Esophagus squamous epithelium (tissue), 5 donors: ENCODE measurements at places on chromosomes 11 and 22. TPM values are rescaled to one million over a fixed set of nuclear protein-coding genes. Genes with fewer than 3 reads are reported as not detected.
A peak's percentile ranks its signal among the peaks of the same experiment; 100 is the strongest.

DNA sequence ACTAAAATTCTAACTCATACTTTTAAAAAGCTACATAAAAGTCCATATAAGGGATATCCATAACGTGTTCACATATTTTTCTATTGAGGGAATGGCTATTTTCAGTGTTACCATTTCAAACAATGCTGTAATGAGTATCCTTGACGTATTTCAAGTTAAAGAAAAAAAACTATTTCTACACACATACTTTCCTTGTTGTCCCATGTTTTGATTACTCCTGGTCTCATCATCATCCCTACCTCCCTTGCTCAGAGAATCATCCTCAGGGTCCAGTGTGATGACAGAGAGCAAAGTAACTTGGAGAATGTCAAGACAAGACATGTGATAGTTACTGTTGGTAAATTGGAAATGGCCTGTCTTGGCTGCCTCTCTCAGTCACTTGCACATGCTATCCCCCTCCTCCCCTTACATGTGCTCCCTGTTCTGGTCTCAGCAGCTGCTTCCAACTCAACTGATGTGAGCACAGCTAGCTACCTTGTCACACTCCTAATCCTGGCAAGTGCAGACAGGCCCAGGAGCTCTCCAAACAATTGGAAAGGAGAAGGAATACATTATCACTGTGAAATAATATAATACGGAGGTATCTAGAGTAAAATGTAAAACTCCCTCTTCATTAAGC, 21.8 kb downstream of the NUMA1 start:
- peaks cover 28% of the 10 kb centered on the region for H3K4me1 ChIP-seq
- H3K27me3 ChIP-seq = no peaks in the 10 kb centered on the region
- no peak overlapping the region for H3K4me3 ChIP-seq
- H3K36me3 ChIP-seq = no peaks in the 10 kb centered on the region
- H3K27ac ChIP-seq = peak overlapping the region; percentile 46

Gene TMEM179B
- 42.5 TPM for total RNA-seq

DNA sequence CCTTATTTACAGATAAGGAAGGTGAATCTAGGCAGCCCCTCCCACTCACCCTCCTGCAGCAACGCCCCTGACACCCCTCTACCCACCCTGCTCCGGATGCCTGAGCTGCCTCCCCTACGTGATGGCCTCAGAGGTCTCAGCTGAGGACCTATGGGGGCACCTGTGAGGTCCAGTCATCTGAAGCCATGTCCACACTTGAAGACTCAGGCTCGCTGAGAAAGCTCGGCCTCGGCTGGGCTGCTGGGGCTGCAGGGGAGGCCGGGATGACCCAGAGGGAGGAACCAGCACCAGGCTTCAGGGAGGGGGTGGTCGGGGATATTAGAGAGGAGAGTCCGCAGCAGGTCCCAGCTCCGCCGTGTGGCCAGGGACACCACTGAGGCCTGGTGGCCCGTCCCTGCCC, 92.8 kb downstream of the BRD1 start:
- no peaks in the 10 kb centered on the region for H3K4me1 ChIP-seq
- H3K27me3 ChIP-seq = no peaks in the 10 kb centered on the region
- no peak overlapping the region for H3K4me3 ChIP-seq
- no peak for DNase-seq

DNA sequence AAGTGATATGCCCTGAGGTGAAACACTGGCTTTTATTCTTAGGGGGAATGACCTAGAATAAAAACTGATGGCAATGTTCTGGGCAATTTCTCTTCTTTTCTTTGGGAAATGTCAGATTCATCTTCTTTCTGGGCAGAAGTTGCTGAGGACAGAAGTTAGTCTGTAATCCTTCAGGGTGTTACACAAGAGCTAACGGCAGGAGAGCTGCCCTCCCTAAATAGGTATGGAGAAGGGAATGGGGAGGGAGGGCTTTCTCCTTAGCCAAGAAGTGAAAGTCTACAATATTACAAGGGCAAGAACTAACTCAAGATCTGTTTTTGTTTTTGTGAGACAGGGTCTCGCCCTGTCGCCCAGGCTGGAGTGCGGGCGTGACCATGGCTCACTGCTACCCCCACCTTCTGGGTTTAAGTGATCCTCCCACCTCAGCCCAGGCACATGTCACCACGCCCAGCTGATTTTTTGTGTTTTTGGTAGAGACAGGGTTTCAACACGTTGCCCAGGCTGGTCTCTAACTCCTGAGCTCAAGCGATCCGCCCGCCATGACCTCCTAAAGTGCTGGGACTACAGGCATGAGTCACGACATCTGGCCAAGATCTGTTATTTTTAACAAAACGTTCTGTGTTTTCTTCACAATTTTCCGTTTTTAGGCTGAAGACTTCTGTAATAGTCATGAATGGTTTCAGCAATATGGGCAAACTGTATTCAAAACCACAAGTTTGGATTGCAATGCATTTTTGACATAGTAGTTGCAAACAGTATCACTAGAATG, 7.2 kb downstream of the PIWIL4 start:
- no peak overlapping the region for H3K4me3 ChIP-seq
- no peak for DNase-seq
- H3K27me3 ChIP-seq = no peaks in the 10 kb centered on the region
- no peak overlapping the region for H3K27ac ChIP-seq

- DNase-seq = no peak
- H3K27ac ChIP-seq = peak overlapping the region; percentile 0
- H3K36me3 ChIP-seq = peaks cover 4% of the 10 kb centered on the region
- no peaks in the 10 kb centered on the region for H3K4me1 ChIP-seq
- no peak overlapping the region for H3K4me3 ChIP-seq
- H3K27me3 ChIP-seq = no peaks in the 10 kb centered on the region
Observed at GRCh38 chr11:9740202-9740883, 76.5 kb downstream of the SWAP70 start.

Gene DDTL
- 1.9 TPM for total RNA-seq

Gene RIC3
- total RNA-seq = 6.2 TPM

- H3K27me3 ChIP-seq = no peaks in the 10 kb centered on the region
- no peaks in the 10 kb centered on the region for H3K36me3 ChIP-seq
- H3K4me1 ChIP-seq = no peaks in the 10 kb centered on the region
- no peak overlapping the region for H3K4me3 ChIP-seq
Observed at GRCh38 chr22:26555478-26555877, 34.5 kb downstream of the TPST2 start.

DNA sequence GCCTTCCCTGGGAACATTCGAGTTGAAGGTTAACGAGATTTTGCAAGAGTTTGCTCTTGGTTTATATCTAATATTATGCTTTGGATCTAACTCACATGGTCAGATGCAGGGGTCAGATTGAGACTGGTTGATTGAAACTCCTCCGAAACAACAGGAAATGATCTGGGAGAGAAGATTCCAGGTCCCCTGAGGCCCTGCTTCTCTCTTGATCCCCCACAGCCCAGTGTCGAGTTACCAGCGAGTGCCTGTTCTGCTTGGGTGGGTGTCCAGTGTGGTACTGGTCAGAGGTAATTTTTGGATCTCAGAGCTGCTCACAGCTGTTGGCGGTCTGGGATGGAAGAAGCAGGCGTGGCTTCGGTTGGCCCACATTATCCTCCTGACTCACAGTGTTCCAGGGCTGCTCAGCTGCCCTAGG, 9.2 kb downstream of the FBLN1 start:
- no peak overlapping the region for H3K4me3 ChIP-seq
- H3K4me1 ChIP-seq = peaks cover 9% of the 10 kb centered on the region

DNA sequence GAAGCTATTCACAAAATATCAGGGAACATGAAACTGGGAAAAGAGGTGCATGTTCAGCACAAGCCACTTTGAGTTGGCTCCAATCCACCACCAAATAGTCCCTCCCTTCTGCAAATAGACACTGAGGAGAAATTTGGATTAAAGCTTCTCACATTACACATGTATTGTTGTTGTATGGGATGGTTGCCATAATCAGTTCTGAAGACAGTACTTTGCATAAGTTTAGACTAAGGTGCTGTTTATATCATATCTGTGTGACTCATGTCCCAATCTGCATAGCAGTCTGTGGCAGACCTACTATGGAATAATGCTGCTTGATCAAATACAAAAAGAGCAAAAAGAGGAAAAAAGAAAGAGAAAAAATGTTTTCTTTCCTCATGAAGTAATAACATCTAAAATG, 376.7 kb upstream of the DDI1 start:
- H3K27me3 ChIP-seq = no peaks in the 10 kb centered on the region
- no peak overlapping the region for H3K4me3 ChIP-seq
- no peak overlapping the region for H3K27ac ChIP-seq
- H3K4me1 ChIP-seq = no peaks in the 10 kb centered on the region

Gene ZFP91
- 40.8 TPM for total RNA-seq

GRCh38 chr11:100940111-100940510, 189.5 kb downstream of the PGR start:
- no peaks in the 10 kb centered on the region for H3K4me1 ChIP-seq
- H3K27me3 ChIP-seq = no peaks in the 10 kb centered on the region
- no peak overlapping the region for H3K4me3 ChIP-seq
- H3K27ac ChIP-seq = no peak overlapping the region

- no peaks in the 10 kb centered on the region for H3K36me3 ChIP-seq
- H3K27ac ChIP-seq = no peak overlapping the region
- H3K4me1 ChIP-seq = peaks cover 39% of the 10 kb centered on the region
- H3K27me3 ChIP-seq = no peaks in the 10 kb centered on the region
- no peak for DNase-seq
Observed at GRCh38 chr22:19825904-19826618, 28.6 kb downstream of the GNB1L start.

GRCh38 chr22:47301820-47302475, 539.5 kb downstream of the TBC1D22A start:
- DNase-seq = no peak
- no peak overlapping the region for H3K27ac ChIP-seq
- no peak overlapping the region for H3K4me3 ChIP-seq
- H3K36me3 ChIP-seq = no peaks in the 10 kb centered on the region
- H3K4me1 ChIP-seq = no peaks in the 10 kb centered on the region
- no peaks in the 10 kb centered on the region for H3K27me3 ChIP-seq

- H3K4me1 ChIP-seq = no peaks in the 10 kb centered on the region
- H3K27me3 ChIP-seq = no peaks in the 10 kb centered on the region
- no peak for DNase-seq
Observed at GRCh38 chr11:92322225-92322624, 97.6 kb downstream of the FAT3 start.

GRCh38 chr22:26462051-26462450, 21.5 kb downstream of the HPS4 start:
- peaks cover 9% of the 10 kb centered on the region for H3K36me3 ChIP-seq
- H3K4me1 ChIP-seq = no peaks in the 10 kb centered on the region
- no peak overlapping the region for H3K27ac ChIP-seq
- H3K27me3 ChIP-seq = no peaks in the 10 kb centered on the region
- no peak overlapping the region for H3K4me3 ChIP-seq
- no peak for DNase-seq

Gene MAPK12
- 6.9 TPM for total RNA-seq

Gene CSF2RB
- total RNA-seq = 3.8 TPM

DNA sequence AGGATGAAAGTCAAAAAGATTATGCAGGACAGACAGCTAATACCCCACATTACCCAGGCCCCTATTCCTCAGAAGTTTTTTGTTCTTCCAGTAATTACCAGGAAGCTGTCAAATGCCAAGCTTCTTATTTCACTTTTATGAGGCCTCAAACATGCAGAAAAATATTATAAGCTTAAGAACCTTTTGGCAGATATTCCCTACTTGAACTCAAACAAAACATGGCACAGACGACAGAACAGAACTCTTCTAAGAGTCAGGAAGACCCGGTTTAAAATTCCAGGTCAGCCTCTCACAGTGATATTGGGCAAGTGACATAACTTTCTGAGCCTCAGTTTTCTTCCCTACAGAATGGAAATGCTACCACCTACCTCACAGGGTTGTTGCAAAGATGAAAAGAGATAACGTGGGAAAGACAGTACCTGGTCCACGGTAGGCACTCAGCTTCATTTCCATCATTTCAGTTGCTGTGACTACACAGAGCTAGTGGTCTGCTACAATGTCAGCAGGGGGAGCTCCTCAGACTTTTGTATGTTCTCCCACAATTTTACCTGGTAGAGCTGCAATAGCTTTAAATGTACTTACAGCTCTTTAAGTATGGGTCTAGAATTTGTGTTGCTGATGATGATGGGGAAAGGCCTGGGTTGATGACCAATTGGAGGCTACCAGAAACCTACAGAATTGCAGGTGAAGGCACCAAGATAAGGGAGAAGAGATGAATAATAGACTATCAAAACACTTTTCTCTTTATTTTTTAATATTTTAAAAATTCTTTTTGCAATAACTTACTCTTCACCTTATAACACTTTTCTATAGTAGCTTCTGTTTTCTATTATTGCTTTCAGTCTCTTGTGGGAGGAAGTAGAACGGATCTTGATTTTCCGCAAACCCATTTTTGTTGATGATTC, 98.3 kb upstream of the CHRM4 start:
- no peak for DNase-seq
- no peak overlapping the region for H3K27ac ChIP-seq
- H3K4me1 ChIP-seq = no peaks in the 10 kb centered on the region
- no peak overlapping the region for H3K4me3 ChIP-seq
- no peaks in the 10 kb centered on the region for H3K36me3 ChIP-seq

DNA sequence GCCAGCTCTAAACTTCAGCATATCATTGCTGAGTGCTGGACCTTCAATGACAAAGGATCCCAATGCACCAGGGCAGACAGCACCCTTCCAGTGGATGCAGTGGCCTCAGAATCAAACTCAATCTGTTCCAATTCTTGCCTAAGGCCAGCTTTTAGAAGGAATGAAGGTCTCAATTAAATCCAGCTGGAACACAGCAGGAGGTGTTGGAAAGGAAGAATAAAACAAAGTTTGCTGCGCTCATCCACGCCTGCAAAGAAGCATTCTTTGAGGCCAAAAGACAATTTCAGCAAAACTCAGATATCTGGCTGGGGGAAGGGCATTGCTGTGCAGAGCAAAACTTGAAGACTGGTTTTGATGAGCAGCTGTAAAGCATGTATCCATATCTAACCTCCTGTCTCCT, 120.7 kb downstream of the CCDC81 start:
- no peak for DNase-seq
- H3K36me3 ChIP-seq = peaks cover 7% of the 10 kb centered on the region
- H3K4me1 ChIP-seq = no peaks in the 10 kb centered on the region
- H3K4me3 ChIP-seq = no peak overlapping the region

GRCh38 chr22:45968751-45969413, 8.1 kb downstream of the WNT7B start:
- DNase-seq = no peak
- H3K27me3 ChIP-seq = peaks cover 10% of the 10 kb centered on the region
- H3K36me3 ChIP-seq = no peaks in the 10 kb centered on the region

GRCh38 chr11:11089805-11090204, 232.0 kb upstream of the ZBED5 start:
- H3K27ac ChIP-seq = no peak overlapping the region
- no peaks in the 10 kb centered on the region for H3K27me3 ChIP-seq
- no peak for DNase-seq

GRCh38 chr11:129530154-129530895, 154.7 kb downstream of the BARX2 start:
- no peaks in the 10 kb centered on the region for H3K27me3 ChIP-seq
- no peak for DNase-seq
- no peak overlapping the region for H3K4me3 ChIP-seq
- no peak overlapping the region for H3K27ac ChIP-seq
- no peaks in the 10 kb centered on the region for H3K36me3 ChIP-seq

- peaks cover 100% of the 10 kb centered on the region for H3K36me3 ChIP-seq
- DNase-seq = no peak
- no peak overlapping the region for H3K4me3 ChIP-seq
Observed at GRCh38 chr22:25192406-25192805, 7.3 kb upstream of the CRYBB3 start.
